ENCODE measurements at places on chromosomes 4 and X.
A peak's percentile ranks its signal among the peaks of the same experiment; 100 is the strongest.

- DNase-seq = no peak
Observed at GRCh38 chr4:153447175-153447905, 18.8 kb upstream of the TMEM131L start.

DNA sequence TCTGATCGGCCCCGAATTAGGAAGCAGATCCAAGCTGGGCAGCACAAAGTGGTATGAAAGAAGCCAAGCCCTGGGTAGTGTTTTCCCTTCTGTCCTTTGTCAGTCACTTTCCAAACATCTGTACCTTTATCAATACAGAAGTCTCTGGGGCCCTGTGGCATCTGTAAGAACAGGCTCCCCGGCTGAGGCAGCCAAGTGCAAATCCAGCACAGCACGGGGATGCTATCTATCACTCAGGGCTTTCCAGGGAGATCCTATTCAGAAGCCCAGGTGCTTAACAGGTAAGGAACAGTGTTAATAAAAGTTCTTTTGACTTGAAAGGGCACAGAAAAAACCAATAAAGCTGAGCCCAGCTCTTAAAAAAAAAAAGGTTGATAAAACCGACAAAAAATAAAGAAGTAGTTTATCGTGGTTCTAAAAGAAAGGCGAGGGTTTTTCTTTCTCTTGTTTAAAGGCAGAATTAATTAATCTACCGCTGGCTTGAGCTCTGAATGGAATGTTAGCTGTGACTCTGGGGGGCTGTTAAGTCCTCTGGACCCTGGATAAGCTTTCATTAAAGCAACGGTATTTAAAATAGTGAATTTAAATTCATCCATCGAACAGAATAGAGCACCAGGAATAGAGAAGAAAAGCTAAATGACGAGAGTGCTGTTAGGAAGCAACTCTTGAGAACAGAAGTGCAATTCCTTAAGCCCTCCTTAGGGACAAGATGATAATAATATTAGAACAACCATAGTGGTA lies 119.1 kb upstream of the GATB start:
- DNase-seq = no peak

DNA sequence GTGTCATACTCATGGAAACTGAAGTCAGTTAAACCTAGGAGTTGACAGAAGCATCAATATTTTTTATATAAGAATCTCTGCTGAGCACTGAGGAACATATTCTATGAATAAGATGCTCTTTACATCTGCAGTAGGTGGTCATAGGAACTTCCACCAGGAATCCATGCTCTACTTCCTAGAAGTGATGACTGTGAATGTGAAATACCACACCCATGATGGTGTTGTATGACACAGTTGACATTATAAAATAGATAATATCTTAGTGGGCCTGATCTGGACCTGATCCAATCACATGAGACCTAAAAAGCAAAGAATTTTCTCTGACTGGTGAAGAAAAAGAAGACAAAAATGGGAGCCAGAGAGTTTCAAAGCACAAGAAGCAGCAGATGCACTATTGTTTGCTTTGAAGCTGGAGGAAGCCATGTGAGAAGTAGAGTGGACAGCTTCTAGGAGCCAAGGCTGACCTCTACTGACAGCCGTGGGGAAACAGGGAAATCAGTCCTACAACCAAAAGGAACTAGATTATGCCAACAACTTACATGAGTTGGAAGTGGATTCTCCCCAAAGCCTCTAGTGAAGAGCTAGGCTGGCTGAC lies 68.6 kb upstream of the HS3ST1 start:
- no peak for DNase-seq

GRCh38 chrX:13215729-13216128 lies 104.1 kb downstream of the ATXN3L start:
- DNase-seq = no peak

DNA sequence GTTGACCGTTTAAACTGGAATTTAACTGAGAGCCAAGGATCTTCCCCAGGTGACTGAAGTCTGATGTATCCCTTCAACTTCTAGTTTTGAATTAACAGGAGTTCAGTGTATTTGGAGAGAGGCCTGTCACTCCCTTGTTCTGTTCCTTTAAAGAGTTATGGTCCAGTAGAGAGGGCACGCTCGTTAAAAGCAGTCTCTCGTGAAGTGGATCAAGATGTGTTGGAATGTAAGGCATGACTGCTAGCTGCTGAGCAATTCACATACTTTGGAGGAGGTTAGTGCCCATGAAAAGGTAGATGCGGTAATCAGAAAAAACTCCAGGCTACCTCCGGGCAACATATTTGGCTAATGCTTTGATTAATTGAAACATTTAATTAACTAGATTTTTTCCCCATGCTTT lies 65.7 kb downstream of the SHROOM2 start:
- no peak for DNase-seq

GRCh38 chr4:176789955-176790354 lies 2.8 kb downstream of the VEGFC start:
- peak; percentile 60 for DNase-seq

- no peak for DNase-seq
Observed at GRCh38 chrX:77977095-77977494, 7.7 kb upstream of the PGAM4 start.

DNA sequence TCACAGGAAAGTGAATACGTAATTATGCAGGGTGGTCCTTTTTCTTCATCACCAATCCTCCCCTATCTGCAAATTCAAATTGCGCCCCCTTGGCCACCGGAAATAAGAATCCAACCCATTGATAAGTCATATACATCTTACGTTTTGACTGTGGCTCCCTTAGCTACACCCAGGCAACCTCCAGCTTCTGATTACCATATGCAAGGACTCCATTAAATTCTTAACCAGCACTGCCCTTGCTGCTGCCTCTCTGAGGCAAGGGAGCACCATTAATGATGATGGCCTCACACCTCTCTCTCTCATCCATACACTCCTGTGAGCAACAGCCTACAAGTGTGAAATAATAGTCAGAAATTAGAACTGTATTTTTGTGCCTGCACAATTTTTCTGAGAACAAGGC lies 106.0 kb upstream of the NOCT start:
- DNase-seq = no peak

- no peak for DNase-seq
Observed at GRCh38 chr4:139144161-139144859, 32.7 kb downstream of the ELF2 start.

DNA sequence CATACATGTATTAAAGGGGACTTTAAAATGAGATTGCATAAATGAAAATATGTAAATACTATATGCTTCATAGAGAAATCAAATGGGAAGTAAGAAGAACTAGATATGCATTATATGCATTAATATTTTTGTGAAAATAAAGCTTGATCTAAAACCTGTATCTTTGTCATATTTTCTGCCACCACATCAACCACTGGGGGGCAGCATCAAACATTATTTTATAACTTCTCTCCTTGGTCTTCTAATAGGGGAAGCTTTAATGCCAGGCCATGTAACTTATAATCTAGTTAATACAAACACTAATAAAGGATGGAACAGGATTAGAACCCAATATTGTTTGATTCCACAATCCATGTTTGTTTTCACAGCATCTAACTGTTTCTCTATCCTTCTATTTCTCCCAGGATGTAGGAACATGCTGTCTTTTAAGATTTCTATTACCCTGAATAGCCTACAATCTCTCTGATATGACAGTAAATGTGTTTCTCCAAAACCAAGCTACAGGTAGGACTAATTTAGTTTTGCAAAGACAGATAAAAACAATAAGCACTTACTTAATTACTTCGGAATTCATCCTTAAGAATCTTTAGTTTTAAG lies 10.0 kb downstream of the QRFPR start:
- DNase-seq = peak; percentile 41

DNA sequence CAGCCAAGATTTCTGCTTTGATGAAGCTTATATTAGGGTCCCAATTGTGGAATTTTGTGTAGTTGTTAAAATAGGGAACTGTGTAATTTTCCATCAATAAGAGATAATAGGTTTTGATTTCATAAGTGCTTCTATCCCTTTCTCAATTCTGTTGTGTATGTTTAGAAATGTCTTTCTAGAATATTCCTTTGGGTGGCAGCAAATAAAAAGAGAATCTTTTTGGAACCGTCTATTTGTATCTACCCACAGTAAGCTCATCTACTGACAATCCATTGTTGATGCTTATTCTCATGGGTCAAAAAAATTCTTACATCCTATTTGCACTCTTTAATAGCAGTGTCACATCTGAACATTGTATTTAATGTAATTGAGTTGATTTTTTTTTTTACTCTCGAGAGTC lies 61.7 kb downstream of the TMA16 start:
- DNase-seq = no peak

DNA sequence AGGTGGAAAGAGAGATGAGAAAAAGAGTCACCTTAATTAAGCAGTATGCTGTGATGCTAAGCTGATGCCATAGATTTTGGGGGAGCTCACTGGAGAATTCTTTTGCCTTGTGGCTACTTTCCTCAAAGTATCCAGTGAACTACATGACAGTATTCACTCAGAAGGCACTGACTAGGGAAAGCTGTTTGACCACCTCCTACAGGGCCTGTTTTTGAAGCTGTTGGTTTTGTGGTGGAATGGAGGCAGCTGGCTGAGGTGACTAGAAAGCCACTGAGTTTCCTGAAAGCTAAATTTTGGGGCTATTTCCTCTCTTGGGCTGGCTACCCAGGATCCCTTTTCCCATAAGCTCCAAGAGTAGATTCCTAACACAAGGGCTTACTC lies 124.8 kb upstream of the EOLA2 start:
- DNase-seq = no peak

- no peak for DNase-seq
Observed at GRCh38 chrX:77450996-77451395, 3.8 kb downstream of the FGF16 start.

DNA sequence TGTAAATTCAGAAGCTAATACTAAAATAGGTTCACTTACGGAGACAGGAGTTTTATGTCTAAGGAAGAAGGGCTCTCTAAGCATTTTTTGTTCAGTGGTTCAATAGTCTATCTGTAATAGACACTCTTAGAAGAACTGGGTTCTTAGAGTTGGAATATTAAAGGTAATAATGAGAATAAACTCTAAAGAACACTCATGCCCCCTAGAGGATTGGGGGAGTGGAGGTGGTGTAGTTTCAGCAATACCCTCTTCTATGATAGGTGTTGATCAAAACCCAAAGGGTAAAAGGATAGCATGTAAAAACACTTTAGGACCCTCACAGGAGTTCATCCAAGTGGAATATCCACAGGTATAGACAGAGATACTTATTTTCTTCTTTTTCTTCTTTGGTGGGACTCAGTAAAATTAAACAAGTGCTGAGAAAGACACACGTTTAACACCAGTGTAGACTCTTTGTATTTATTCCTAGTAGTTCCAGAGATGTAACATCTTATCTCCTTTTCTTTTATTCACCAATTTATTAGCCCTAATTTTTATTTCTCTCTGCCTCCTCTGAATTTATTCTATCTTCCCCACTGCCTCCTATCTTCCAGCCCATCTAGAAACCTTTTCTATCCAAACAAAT lies 25.7 kb upstream of the MND1 start:
- DNase-seq = peak; percentile 69

- DNase-seq = no peak
Observed at GRCh38 chr4:79723507-79723906, 315.5 kb upstream of the GK2 start.

- DNase-seq = no peak
Observed at GRCh38 chr4:8644461-8644891, 51.9 kb downstream of the CPZ start.

- no peak for DNase-seq
Observed at GRCh38 chrX:49162620-49163019, at the start of gene MAGIX. MAGIX (plus strand) TSS chrX:49162758; CDS start chrX:49162890, 132 bp downstream.

GRCh38 chr4:169377367-169377766 lies 106.6 kb upstream of the SH3RF1 start:
- DNase-seq = no peak

DNA sequence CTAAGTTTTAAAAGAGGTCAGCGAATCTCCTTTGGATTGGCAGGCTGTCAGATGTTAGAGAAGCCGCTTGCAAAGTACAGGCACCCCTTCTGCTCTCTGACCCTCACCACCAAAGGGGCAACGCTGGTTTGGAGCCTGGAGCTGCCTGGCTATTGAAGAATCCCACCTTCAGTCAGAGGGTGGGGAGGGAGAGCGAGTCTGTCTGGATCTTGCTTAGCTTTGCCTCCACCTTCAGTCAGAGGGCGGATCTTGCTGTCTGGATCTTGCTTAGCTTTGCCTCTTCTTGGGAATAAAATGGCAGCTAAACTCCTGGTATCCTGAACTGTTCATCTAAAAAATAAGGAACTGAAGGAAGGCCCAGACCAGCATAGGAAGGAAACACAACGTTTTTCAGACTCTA lies 7.3 kb downstream of the CCDC110 start:
- DNase-seq = no peak

GRCh38 chrX:77597090-77597489 lies 149.9 kb downstream of the FGF16 start:
- DNase-seq = no peak

GRCh38 chr4:76301068-76301774 lies 5.3 kb upstream of the STBD1 start:
- peak; percentile 80 for DNase-seq

GRCh38 chr4:145351922-145352321 lies 129.7 kb upstream of the SMAD1 start:
- DNase-seq = no peak

DNA sequence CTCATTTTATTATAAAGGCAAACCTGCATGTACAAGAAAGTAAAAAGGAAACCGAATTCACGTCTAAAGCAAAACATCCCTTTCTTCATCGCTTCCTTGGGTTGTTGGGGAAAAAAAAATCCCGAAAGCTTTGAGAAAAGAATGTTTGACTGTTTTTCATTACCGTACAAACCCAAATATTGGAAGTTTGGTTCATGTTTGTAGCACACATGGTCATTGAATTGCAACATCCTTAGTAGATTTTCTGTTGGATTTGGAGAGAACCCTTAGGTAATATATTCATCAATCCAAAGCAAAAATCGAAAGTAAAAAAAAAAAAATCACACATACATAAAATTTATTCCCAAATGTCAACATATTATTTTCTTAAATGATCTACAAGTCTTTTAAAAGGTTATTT lies 420.3 kb downstream of the MAPK10 start:
- no peak for DNase-seq

- peak; percentile 83 for DNase-seq
Observed at GRCh38 chrX:119468551-119469312, 488 bp downstream of the SLC25A5 start.

- DNase-seq = peak; percentile 24
Observed at GRCh38 chr4:86441175-86441936, 81.5 kb upstream of the MAPK10 start.

- no peak for DNase-seq
Observed at GRCh38 chrX:77961063-77961462, 8.4 kb downstream of the PGAM4 start.

GRCh38 chr4:6542951-6543350 lies 32.0 kb upstream of the MAN2B2 start:
- DNase-seq = no peak

- no peak for DNase-seq
Observed at GRCh38 chr4:45064741-45065140, 338.4 kb upstream of the GNPDA2 start.

DNA sequence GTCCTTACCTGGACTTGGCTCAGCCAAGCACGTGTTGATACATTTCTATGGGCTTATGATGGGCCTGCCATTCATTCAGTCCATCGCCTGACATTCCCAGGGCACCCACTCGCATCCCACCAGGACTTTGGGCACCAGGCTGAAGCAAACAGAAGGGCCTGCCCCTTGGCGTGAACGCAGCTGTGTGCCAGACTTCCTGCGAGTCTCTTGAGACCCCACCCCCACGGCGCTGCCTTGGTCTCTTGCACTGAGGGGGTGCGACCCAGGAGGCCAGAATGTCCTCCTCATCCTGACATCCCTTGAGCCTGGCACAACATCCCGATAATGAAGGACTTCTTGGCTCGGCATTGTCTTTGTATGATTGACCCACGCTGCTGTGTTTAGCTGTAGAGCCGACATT lies 1.5 kb upstream of the PSAPL1 start:
- no peak for DNase-seq

- DNase-seq = no peak
Observed at GRCh38 chr4:141180991-141181761, 39.5 kb upstream of the ZNF330 start.

Measured in GM13976 (cell line).